Stimulated activated CD4-positive, alpha-beta T cell treated with anti-CD3 and anti-CD28 coated beads, TNF-alpha, amount 100 ng/mL, for 24 hours (primary cell): ENCODE measurements at places on chromosomes 3 and 15.

- DNase-seq = no peak
Measured at GRCh38 chr3:19702416-19703078, 231.5 kb downstream of the EFHB start.

GRCh38 chr15:70016511-70016994 lies 81.2 kb downstream of the TLE3 start:
- DNase-seq = no peak

GRCh38 chr3:13008155-13008995 lies 64.9 kb downstream of the IQSEC1 start:
- no peak for DNase-seq

DNA sequence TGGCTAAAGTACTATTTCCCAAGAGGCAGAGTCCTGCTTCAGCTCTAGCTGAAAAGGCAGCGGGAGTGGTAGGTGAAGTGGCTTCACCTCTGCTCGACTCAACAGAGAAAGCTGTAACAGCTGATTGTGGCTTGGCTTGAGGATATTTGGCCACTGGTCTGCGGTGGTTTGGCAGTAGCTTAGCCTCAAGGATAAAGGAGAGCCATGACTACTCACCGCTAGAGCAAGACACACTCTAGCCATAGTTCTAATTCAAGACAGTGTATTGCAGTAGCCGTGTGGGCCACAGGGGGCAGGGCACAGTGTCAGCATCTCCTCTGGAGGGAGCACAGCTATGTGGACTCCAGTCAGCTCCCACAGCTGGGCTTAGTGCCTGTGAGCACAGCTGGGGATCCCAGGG lies 23.5 kb downstream of the TPRG1 start:
- DNase-seq = no peak

- DNase-seq = no peak
Measured at GRCh38 chr3:16295298-16295890, 30.4 kb downstream of the OXNAD1 start.

GRCh38 chr3:150243466-150243865 lies 164.6 kb upstream of the TSC22D2 start:
- DNase-seq = no peak

DNA sequence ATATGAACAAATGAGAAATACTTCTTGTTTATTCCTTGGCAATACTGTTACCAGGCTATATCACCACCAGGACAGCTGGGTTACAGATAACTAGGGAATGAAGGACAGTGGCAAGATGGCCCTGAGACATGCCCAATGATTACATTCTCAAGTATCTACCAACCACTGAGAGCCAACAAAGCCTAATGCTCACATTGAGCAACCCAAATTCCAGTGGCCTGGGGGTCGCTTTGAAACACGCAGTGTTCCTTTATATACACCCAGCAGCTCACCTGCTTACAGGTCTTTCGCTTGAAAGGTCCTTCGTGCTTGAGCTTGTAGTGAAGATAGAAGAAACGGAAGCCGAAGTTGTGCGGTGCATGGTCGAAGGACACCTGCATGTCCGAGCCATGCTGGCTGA lies 45.1 kb downstream of the SPATA12 start:
- DNase-seq = no peak

DNA sequence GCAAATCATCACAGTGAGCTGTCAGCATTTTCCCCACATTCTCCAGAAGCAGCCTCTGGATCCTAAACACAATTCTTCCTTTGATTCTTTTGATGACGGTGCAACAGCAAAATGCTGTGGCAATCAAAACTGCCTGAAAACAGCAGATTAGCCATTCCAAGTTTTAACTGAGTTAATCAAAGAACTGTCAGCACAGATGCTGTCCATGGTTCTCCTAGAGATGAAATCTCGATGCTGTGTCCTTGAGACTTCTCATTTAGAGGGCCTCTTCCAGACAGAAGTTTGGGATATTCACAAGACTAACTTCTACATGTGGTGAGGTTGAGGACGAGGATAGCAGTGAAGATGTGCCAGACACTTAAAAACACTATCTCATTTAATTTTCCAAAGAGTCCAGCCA lies 50.4 kb upstream of the GYG1 start:
- DNase-seq = no peak

DNA sequence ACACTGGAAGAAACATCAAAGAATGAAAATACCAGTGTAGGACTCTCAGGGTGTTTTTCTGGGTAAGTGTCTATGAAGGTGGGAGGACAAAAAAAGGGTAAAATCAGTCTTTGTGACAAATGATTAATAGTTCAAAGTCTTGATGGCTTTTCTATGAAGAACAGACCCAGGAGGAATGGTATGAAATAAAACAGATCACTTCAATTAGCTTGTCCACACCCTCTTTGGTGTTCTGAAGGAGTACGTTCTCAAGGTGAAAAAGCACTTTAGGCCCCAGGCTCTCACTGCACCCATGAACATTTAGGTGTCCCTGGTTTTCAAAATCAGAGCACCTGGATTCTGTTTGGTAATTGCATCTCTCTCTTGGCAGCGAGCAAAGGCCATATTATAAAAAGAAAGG lies 383.6 kb upstream of the NR2F2 start:
- no peak for DNase-seq

DNA sequence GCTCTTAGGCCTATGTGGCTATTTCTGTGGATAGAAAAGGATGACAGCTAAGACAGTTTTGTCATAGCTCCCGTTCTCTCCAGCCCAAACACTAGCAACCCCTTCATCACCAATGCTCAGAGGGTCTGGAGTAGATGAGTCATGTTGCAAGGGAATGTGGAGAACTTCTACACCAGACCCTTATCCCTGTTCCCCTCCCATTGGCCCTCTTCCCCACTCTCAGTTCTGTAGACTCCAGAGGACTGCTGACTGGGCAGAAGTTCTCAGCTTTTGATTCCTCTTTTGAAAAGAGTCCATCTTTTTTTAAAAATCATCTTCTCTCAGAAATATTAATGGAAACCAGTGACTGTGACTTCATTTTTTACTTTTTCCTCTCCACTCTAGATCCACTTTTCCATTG lies 2.4 kb upstream of the MYZAP start:
- no peak for DNase-seq

GRCh38 chr15:89329329-89330084 lies 5.1 kb downstream of the POLG start:
- no peak for DNase-seq

DNA sequence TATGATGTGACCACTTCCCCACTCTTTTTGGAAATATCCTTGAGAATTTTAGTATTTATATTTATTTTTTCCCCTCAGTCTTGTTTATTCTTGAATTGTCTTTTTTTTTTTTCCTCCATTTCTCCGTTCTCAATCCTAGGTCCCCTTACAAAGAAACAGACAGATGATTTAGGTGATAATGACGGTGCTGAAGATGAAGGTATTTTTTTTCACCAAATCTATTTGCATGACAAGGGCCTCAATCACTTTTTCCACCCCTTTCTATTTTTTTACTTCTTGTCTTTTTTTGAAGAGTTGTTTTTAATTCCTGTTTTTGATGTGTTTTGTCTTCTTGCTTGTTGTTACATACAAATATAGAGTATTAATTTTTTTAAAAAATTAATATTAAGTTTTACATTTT lies 402.6 kb downstream of the NLGN1 start:
- DNase-seq = no peak

GRCh38 chr3:23395115-23395514 lies 192.0 kb downstream of the UBE2E2 start:
- DNase-seq = no peak

GRCh38 chr3:140470962-140471361 lies 206.9 kb upstream of the TRIM42 start:
- no peak for DNase-seq

DNA sequence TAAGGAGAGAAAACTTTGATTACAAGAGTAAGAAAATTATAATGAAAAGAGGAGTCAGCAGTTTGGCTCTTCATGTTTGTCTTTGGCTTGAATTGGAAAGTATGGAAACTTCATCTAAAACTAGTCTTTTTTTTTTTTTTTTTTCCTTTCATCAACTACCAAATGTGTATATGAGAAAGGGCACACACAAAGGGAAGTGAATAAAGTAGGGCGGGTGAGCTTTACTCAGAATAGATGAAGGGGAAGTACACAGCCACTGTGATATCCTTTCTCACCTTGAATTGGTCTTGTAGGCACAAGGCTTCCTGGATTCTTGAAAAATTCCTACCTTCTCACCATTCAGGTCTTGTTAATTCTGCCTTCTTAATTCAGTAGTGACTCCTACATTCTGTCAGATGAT lies 652.3 kb upstream of the KCNMB2 start:
- DNase-seq = no peak

- no peak for DNase-seq
Measured at GRCh38 chr3:157232141-157232540, 72.2 kb upstream of the CCNL1 start.

- DNase-seq = no peak
Measured at GRCh38 chr15:66047321-66048024, 178.2 kb downstream of the RAB11A start.

DNA sequence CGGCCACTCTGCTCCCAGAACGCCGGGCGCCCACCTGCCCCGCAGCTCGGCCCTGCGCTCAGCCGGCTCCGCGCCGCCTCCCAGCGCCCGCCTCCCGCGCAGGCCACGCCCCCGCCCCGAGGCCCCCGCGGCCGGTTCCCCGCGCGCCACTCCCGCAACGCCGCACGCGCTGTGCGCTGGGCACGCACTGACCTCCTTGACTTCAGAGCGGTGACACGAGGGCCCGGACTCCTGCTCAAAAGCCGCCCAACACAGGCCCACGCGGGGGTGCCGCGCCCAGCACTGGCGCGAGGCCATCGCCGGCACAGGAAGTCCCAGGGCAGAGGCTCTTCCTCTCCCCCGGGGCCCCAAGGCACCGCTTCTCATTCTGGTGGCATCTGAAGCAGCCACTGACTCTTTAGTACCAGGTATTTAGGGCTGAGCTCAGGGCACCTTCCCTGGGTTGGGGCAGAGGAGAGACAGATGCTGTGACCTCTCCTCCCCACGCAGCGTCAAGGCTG lies 12.4 kb downstream of the TNK2 start:
- peak; percentile 32 for DNase-seq

DNA sequence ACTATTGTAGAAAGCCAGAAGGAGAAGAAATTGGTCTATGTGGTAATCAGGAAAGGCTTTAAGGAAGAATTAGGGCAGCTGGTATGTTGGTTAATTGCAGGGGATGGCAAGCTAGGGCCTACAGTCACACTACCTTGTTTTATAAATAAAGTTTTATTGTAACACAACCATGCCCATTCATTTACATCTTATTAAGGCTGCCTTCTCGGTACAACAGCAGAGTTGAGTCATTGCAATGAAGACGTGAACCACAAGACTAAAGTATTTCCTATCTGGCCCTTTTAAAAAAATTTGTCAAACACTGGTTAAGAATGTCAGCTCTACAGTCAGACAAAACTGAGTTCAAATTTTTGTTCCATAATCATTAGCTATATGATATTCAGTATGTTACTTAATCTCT lies 8.3 kb downstream of the SERPINI1 start:
- DNase-seq = no peak

DNA sequence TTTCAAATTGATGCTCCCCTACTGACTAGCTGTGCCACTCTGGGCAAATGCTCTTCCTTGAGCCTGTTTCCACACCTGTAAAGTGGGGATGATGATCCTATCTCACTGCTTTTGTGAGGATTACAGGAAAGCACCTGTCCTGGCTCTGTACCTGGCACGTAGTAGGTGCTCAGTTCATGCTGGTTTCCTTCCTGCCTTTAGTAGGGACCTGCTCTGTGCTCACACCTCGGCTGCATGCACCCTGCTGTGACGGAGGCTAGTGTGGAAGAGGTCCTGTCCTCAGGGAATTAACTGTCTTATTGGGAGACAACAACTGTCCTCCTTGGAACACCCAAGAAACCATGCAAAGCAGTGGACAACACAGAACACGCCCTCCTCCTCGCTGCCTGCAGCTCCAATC lies 61.8 kb downstream of the RPL39L start:
- DNase-seq = no peak

DNA sequence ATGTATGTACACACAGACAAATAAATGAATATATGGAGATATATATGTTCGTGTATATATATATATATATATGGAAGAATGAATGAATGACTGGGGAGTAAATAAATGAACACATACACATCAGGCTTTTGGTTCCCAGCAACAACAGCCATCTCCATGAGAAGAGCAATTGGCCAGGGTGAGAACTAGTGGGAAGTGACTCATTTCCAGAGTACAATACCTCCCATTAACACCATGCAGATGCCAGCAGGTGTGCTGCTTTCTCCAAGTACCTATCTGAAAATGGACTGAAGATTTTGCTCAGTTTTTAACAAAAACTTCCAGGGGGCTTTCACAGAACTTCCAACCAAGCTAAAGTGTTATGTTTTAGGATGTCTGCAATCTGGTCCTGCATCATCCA lies 179.8 kb upstream of the SLC2A2 start:
- DNase-seq = no peak

DNA sequence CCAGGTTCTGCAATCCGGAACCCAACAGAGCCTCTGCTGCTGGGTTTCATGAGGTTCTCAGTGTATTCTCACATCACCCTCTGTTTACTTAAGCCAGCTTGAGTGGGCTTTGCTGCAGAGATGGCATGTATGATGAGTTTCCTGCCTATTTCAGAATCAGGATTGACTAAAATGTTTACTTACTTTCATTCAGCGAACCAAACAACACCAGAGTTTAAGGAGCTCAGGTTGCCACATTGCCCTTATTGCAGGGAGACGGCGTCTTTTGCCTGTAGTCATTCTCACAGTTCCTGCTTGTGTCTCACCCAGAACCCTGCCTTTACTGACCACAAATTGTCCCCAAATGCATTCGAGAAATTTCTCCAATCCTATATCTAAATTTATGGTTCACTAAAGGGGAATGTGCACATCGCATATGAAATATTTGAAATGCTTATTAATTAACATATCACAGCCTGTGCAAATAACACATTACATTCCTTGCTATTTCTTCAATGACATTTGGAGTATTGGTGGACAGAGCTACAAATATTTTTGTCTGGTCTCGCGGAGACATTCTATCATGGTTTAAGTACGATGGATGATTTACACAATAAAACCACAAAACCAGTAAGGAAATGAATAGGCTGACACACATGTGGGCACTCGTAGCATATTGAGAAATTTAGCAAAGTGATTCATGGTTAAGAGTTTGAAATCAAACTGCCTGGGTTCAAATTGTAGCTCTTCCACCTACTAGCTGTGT lies 377.2 kb upstream of the CFAP20DC start:
- no peak for DNase-seq

DNA sequence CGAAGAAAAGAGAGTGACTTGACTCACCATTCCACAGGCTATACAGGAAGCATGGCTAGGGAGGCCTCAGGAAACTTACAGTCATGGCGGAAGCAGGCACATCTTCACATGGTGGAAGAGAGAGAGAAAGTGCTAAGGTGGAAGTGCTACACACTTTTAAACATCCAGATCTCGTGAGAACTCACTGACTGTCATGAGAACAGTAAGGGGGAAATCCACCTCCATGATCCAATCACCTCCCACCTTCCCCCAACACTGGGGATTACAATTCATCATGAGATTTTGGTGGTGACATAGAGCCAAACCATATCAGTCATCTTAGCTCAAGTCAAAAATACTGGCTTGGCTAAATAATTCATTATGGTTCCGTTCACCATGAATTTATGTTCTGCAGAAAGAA lies 45.3 kb upstream of the NEDD4 start:
- no peak for DNase-seq
